ENCODE measurements at places on chromosomes 7 and 10.

- DNase-seq: no peak
Observed at GRCh38 chr7:30969604-30969970, 5.8 kb downstream of the GHRHR start.

DNA sequence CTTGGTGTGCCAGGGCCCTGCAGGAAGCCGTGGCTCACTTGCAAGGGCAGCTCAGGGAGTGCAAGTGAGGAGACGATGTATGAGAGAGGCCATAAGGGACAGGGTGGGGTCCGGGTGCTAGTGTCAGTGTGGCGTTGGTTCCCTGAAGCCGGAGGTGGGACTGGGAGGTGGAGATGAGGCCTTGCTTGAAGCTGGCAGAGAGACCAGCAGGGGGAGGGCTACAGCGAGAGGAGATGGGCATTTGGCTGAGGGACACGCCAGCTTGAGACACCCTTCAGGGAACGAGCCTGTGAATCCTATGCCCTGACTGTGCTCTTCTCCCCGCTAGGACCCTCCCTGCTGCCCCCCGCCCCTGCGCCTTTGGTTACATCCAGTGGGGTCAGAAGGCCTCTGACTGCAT, 529.1 kb downstream of the TCERG1L start:
- DNase-seq: no peak

GRCh38 chr7:149736478-149737360, 36.7 kb downstream of the ZNF467 start:
- DNase-seq: no peak

DNA sequence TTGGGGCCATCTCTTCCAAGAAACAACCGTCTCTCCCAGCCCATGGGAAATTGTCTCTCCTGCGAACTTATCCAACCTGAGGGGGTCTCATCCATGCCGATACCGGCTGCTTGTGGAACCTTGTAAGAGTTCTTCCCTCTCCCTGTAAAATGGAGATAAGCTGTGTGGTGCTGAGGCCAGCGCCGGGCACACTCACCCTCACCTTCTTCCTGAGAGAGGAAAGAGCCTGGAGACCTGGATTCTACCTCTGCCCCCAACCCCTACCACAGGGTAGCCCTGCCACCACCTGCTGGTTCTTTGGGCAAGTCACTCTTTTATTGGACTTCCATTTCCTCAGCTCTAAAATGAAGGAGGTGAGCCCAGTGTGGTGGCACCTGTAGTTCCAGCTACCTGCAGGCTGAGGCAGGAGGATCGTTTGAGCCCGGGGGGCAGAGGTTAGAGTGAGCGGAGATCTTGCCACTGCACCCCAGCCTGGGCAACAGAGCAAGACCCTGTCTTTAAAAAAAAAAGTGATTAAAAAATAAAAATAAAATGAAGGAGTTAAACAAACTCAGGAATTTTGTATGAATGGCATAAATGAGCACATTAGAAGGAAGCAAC, 38.4 kb upstream of the PSAP start:
- DNase-seq: no peak

GRCh38 chr7:140478246-140479061, 851 bp downstream of the MKRN1 start:
- peak; percentile 22 for DNase-seq

- no peak for DNase-seq
Observed at GRCh38 chr10:48437546-48437945, 131.1 kb downstream of the MAPK8 start.

GRCh38 chr7:51006483-51007235, 224.0 kb upstream of the GRB10 start:
- DNase-seq: no peak

DNA sequence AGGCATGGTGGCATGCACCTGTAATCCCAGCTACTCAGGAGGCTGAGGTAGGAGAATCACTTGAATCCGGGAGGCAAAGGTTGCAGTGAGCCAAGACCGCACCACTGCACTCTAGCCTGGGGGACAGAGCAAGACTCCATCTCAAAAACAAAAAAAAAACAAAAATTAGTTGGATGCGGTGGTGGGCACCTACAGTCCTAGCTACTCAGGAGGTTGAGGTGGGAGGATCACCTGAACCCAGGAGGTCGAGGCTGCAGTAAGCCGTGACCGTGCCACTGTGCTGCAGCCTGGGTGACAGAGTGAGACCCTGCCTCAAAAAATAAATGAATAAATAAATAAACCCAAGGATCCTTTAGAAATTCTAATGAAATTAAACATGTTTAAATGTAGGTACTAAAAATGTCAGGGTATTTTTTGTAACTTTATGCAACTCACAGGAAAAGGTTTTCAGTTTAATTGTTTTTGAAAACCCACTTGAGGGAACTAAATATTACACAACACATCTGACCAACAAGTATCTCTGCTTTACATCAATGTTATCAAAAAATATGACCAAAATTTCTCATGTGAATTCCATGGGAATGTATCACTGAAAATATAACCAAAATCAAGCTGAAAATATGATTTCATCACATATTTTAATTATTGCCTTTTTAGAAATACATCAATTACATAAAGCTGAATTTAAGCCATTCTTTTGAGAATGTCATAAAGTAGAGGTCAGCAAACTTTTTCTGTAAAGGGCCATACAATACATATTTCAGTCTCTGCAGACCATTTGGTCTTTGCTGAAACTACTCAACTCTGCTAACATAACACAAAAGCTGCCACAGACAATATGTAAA, 23.9 kb downstream of the UPF2 start:
- DNase-seq: no peak

DNA sequence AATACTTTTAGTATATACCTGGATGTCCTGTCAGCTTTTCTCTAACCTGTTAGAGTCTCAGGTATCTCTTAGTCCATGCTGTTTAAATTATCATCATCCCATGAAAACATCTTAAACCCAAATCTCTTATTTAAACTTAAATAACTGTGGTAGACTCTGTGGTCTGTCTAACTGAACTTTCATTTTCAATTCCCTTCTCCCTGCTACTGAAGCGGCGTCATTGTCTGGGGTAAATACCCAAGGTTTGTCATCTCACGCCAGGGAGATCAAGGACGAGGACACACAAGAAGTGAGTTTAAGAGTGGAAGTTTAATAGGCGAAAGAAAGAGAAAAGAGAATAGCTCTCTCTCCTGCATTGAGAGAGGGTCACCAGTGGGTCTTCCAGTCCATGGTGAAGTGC, 804.4 kb upstream of the CELF2 start:
- DNase-seq: no peak

Measured in activated T-helper 1 cell treated with anti-CD3 and anti-CD28 coated beads, Interleukin-2, amount 50 U/mL, for 16 hours (primary cell).